Stimulated activated naive CD4-positive, alpha-beta T cell treated with Interleukin-2 at 50 U/mL for 16 hours (primary cell): ENCODE measurements at places on chromosomes 1 and 21.
A peak's percentile ranks its signal among the peaks of the same experiment; 100 is the strongest.

GRCh38 chr1:3234281-3234680 is 165.3 kb downstream of the PRDM16 start:
- no peak for DNase-seq

DNA sequence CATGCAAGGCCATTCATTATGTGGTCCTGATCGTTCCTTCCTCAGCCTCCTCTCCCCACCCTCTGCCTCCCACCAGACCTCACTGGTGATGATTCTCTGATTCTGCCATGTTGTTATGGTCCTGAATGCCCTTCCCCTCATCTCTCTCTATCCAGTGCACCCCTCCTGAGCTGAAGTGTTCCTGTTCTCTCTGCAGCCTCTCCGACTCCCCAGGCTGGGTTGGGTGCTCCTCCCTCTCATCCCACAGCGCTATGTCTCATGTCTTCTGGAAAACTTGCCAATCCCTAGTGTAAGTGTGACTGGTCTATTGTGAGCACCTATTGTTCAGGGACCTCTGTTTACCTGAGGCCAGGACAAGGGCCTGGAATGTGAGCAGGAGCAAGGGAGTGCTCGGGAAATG is 11.1 kb upstream of the PEF1 start:
- DNase-seq = no peak

DNA sequence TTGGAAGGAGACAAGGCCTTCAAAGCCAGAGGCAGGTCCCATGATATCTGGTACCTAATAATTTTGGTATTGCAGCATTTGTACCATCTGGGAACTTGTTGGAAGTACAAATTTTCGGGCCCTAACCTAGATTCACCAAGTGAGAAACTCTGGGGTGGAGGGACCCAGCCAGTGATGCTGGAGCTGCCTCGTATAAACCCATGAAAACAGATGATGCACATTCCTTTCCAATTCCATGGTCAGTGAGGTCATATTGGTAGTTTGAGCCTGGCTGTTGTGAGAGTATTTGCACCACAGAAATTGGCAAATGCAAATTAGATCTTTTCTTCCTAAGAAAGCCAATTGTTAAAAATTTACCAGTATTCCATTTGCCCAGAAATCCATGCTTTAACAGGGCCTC is 269.6 kb upstream of the PLXNA2 start:
- DNase-seq = no peak

DNA sequence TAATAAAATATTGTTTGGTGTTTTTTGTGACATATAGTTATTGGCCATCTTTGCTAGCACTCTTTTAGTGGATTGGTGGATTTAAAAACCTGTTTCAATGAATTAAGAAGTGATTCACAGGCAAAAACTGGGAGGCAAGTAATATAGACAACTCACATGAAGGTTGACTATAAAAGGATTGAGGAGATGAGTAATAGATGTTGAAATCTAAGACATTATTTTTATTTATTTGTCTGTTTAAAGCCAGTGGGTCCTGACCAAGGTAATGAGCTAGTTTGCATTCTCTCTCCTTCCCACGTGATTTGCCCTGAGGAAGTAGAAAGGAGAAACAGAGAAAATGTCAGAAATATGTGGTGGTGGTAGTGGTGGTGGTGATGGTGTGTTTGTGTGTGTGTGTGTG is 351.5 kb upstream of the ZP4 start:
- DNase-seq = no peak

- DNase-seq = no peak
Observed at GRCh38 chr1:9849691-9850441, 26.1 kb upstream of the CLSTN1 start.

DNA sequence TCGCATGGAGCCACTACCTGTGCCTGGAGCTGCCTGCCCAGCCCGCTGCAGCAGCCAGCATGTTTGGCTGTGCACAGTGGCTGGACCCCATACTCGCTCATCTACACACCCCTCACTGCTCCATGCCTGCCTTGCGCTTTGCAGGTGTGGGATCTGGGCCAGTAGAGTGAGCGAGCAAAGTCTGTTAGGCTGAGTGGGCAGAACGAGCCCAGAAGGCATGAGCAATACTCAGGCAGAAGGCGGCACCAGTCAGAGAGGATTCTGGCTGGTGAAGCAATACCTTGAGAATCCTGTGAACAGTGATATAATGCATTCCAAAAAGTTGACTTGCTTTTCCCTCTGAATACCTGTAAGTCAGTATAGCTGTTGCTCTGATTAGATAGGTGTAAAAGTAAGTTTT is 816.4 kb downstream of the KCNT2 start:
- DNase-seq = no peak

DNA sequence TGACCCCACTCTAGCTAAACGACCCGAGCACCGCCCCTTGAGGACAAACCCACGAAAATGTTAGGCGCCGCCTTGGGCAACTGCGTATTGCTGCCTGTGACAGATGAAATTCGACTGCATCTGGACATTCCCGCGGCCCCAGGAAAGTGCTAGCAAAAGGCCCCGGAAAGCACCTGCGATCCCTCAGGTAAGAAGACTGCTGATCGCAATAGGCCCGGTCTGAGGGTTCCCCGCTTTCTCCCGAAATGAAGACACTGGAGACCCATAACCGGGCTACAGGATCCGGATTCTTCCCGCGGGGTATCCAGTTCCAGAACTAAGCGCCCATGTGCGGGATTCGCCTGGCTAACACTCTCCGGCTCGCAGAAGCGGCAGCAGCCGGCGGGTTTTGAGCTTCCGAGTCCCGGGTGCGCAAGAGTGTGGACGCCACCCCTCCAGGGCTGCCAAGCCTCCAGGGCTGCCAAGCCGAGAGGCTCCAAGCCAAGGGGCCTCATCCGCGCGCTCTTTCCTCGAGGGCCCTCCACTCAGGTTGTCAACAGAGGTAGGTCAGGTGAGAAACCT is 157.9 kb upstream of the NBPF11 start:
- no peak for DNase-seq

GRCh38 chr1:3910049-3910731 is 10.1 kb upstream of the C1orf174 start:
- no peak for DNase-seq

DNA sequence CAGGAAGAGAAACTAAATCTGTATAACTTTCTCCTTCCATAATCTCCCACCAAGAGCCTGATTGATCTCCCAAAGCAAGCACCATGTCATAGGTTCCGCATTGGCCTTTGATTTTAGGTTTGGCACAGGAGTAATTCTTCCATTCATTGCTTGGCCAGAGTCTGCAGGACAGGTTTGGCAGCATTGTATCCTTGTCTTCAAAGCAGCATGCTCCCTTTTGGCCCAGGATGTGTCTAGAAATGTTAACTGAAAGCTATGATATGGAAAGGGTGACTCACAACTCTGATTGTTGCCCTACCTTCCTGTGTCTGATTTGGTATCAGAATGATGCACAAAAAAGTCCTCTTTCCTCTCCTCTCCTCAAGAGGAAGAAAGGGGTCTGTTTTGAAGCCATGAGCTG is 824.3 kb upstream of the PRMT6 start:
- DNase-seq = no peak

GRCh38 chr21:15967661-15968060 is 237.9 kb downstream of the USP25 start:
- DNase-seq = no peak

GRCh38 chr1:167667536-167667935 is 37.5 kb downstream of the RCSD1 start:
- DNase-seq = no peak

DNA sequence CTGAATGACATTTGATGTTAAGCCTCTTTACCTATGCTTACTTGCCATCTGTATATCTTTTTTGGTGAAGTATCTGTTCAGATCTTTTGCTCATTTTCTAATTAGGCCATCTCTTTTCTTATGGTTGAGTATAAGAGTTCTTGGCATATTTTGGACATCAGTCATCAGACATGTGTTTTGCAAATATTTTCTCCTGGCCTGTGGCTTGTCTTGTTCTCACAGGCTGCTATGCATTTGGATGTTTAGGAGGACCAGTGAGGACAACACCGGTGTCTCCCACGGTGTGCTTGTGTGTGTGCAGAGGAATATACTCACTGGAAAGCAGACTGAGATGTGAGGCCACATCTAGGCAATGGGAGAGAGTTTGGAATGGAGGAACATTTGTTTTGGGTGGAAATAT is 87.1 kb upstream of the LYST start:
- DNase-seq = no peak

GRCh38 chr1:78334952-78335351 is 155.8 kb upstream of the PTGFR start:
- DNase-seq = no peak

DNA sequence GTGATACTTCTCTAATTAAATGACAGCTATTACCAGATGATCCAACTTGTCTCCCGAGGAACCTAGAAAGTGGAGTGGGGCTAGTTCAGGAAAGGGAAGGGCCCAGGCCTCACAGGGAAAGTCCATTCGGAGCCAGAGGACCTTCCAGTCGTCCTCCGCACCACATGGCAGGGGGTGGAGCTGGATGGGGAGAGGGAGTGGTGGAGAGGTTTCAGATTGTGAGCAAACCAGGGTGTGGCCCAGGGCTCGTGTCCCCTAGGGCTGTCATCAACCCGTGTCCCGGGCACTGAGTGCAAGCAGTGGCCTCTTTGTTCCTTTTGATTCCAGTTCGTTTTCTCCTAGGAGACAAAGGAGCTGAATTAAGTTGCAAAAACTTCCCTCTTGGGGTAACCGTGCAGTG is 114.9 kb downstream of the HUNK start:
- DNase-seq = no peak

DNA sequence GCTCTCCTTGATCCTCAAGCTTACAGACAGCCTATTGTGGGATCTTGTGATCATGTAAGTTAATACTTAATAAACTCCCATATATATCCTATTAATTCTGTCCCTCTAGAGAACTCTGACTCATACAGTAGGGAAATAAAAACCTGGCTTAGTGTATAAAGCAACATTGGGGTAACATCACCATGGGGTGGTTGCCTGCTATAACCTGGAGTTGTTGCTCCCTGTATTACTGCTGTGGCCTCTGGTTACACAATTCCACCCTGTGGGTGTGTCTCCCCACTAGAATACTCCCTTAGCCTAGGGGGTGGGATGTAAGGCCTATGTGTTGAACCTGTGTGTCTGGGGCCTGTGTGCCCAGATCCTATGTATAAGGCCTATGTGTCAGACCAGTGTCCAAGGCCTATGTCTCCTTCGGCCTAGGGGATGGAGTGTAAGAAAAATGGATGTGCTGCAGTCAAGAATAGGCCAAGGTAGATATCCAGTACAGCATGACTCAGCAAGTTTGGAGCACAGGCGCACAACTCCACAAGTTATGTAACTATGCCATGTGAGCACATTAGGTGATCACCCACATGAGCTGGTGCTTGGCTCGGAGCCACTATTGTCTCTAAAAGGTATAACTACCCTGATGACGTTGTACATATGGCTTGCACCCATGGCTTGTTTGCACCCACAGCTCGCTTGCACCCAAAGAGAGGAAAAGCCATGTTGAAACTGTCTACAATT is 96.8 kb upstream of the C1orf21 start:
- DNase-seq = no peak

- peak; percentile 47 for DNase-seq
Observed at GRCh38 chr1:19644681-19645410, 735 bp downstream of the NBL1 start.

- DNase-seq = peak; percentile 79
Observed at GRCh38 chr1:9315411-9316079, 22.9 kb downstream of the SPSB1 start.

GRCh38 chr1:2376261-2376741 is 15.1 kb downstream of the MORN1 start:
- DNase-seq = no peak

- no peak for DNase-seq
Observed at GRCh38 chr1:161736335-161736969, 13.1 kb upstream of the DUSP12 start.

GRCh38 chr1:38992412-38993111 is 1.5 kb downstream of the AKIRIN1 start:
- DNase-seq = no peak

DNA sequence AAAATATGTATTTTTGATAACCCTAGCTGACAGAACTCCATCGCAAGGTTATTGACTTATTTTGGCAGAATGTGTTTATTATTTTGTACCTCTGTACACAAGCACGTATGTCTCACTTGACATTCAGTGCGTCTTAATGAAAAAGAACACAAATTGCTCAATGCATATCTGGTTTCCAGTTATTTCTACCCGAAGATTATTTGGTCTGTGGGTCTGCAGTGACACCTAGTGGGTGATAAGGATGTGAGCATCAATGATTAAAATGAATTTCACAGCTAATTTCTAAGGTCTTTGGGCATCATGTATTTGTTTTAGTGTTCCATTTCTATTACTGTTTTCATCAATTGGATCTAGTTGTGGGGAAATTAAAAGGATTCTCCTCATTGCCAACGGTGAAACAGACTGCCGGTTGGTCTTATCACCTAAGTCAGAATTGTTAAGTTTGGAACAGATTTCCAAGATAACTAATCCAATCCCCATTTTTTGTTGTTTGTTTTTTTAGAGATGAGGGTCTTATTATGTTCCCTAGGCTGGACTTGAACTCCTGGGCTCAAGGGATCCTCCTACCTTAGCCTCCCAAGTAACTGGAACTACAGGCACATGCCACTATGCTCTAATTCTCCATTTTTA is 13.9 kb downstream of the DDX20 start:
- DNase-seq = peak; percentile 1

DNA sequence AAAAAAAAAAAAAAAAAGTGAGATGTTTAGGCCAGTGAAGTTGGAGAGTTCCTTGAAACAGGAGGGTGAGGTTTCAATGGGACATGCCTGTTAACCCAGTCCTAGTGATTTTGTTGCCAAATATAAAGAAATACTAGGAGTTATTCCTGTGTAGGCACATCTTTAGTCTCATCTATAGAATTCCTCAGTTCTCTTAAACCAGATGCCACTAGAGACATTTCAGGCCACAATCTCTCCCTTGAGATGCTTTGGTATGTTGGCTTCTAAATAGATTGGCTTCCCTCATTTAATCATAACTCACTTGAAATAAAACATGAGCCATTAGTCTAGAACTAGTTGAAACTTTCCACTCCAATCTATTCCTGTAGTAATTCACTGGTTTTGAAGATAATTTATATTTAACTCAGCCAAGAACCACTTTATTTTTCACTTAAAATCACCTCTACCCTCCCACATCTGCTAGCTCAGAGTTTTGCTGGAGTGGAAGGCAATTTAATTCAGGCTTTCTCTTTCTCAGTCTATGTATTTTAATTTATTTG is 29.8 kb downstream of the GPR137B start:
- no peak for DNase-seq

GRCh38 chr1:6975331-6976043 is 190.2 kb downstream of the CAMTA1 start:
- no peak for DNase-seq

- no peak for DNase-seq
Observed at GRCh38 chr1:174800876-174801275, 198.9 kb upstream of the CACYBP start.

GRCh38 chr1:226082959-226083301 is 20.4 kb downstream of the H3-3A start:
- no peak for DNase-seq
